ENCODE measurements at places on chromosomes 13 and 19.
A peak's percentile ranks its signal among the peaks of the same experiment; 100 is the strongest.

- peak; percentile 71 for DNase-seq
Measured at GRCh38 chr19:9986787-9987281, 23.5 kb downstream of the COL5A3 start.

- no peak for DNase-seq
Measured at GRCh38 chr19:6062961-6063575, 47.2 kb downstream of the RFX2 start.

DNA sequence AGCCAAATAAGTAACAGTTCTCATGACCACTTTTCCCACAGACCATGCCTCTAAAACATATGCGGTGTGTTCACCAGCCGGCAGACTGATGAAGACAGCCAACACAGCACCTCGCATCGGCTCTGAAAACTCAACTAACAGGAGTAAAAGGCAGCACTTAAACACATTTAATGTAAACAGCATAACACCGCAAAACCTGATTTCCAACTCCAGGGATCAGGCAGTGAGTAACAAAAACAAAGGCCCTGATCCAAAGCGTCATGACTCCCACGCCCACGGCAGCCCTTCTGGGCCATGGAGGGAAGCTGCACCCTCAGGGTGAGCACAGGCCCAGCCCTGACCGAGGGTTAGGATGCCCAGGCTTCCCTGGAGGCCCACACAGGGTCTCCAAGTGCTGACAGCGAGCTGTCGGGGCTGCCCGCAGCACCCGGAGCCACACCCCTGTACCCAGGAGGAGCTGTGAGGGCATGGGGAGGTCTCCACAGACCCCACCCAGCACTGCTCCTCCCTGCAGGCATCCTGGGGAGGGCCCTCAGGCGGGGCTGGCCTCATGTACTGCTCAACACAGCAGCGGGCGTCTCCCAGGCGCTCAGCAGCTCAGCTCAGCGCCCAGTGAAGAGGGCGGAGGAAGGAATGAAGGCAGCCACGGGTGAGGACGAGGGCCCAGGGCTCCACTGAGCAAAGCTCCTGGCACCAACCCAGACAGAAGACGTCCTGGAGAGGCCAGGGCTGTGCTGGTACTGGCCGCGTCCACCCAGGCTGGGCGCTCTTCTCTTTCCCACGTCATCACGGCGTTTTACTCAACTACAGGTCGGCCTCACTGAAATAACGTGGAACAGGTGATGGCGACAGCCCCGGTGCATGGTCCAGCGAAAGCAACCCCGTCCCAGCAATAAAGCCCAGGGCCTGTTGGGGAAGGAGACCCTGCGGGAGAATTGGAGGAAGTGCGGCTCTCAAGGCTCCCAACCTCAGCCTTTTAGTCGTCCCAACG is 53.7 kb downstream of the RASA3 start:
- peak; percentile 62 for DNase-seq

DNA sequence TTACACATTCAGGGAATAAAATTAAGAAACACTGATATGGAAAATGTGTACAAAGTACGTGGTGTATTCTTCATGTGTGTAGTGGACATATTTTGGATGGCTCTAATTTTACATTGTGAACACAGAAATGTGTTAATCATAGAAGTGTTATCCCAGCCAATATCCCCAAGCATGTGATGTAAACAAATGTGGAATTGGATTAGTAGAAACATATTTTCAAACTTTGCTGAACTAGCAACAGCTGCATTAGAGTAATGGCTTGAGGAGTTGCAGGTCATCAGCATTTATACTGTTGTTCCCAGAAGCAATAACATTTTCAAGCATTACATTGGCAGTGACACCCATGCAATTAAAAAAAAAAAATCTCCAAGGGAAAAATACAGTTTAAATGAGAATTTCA is 600.6 kb downstream of the SLITRK1 start:
- no peak for DNase-seq

DNA sequence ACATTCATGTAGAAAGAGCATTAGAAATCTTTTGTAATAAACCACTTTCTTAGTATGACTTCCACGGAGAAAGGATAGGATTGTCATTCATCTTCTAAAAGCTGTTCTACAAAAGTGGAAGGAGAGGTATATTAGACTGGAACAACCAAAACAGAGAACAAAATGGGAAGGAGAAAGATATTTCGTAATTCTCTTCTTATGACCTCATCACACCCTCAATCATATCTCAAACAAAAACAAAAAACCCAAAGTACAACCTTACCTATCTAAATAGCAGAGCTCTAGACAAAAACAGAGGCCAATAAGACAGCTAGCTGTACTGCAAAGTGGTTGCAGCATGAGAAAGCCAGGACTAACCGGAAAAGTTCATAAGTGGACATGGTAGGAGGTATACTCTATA is 46.3 kb downstream of the DACH1 start:
- DNase-seq = no peak

DNA sequence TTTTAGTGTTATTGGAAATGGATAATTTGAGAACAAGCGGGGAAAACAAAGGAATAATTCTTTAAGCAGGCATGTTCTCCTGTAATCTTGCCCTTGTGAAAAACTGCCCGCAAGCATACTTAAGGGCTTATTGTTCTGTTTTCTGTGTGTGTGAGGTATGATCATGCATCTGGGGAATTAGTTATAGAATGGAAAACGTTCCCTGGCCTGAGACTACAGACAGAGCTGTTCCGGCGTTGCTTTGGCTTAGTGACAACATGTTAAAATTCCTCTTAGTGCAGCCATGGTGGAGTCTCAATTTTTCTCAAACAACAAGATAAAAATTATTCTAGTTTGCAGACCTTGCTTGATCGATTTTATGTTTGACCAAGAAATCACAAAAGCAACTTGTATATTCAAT is 560.2 kb upstream of the SPRY2 start:
- DNase-seq = peak; percentile 39

GRCh38 chr13:111007209-111007608 is 92.3 kb upstream of the ANKRD10 start:
- DNase-seq = no peak

DNA sequence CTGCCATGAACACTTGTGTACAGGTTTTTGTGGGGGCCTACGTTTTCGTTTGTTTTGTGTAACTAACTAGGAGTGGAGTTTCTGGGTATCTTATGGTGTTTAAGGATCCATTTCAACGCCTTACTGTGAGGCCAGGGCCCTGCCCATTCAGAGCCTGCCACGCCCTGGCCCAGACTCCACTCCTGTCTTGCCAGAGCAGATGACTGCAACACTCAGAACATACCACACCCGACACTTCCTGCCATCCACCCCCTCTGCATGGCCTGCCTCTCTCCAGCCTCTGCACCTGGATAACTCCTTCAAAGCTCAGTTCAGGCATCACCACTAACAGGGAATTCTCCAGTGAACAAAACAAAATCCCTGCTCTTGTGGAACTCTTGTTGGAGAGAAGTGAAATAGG is 43.2 kb downstream of the RGCC start:
- no peak for DNase-seq

GRCh38 chr19:51418707-51419106 is 1.3 kb upstream of the SIGLEC10 start:
- DNase-seq = no peak

GRCh38 chr19:34254046-34254697 is at the start of gene GARRE1:
TSS of gene GARRE1 (plus strand) at chr19:34254554. CDS start at chr19:34300474, 45,920 bp downstream.
- peak; percentile 89 for DNase-seq

- DNase-seq = no peak
Measured at GRCh38 chr13:92719868-92720267, 506.7 kb upstream of the GPC6 start.

- no peak for DNase-seq
Measured at GRCh38 chr19:50890422-50891252, 17.4 kb downstream of the KLK2 start.

DNA sequence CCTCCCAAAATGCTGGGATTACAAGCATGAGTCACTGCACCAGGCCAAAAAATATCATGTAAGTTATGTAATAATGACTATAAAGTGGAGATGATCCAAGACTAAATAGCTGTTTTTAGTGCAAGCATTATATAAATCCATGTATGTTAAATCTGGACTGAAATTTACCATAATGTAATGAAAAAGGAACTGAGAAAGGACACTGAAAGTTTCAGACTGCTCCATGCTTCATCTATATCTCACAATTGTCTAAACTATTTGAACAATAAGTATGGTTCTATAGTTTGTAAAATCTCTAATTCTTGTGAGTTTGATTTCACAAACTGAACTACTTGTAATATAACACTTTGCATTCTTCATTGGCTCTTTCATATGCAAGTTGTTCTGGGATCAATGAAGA is 2299.5 kb downstream of the PCDH9 start:
- DNase-seq = no peak

DNA sequence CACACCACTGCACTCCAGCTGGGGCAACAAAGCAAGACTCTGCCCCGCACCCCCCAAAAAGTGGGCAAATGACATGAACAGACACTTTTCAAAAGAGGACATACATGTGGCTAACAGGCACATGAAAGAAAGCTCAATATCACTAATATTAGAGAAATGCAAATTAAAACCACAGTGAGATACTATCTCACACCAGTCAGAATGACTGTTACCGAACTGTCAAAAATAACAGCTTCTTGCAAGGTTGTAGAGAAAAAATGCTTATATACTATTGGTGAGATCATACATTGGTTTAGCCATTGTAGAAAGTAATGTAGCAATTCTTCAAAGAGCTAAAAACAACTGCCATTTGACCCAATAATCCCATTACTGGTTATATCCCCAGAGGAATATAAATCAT is 99.5 kb upstream of the SPATA13 start:
- DNase-seq = no peak

GRCh38 chr19:51771376-51772130 is 10.6 kb downstream of the FPR2 start:
- DNase-seq = no peak

DNA sequence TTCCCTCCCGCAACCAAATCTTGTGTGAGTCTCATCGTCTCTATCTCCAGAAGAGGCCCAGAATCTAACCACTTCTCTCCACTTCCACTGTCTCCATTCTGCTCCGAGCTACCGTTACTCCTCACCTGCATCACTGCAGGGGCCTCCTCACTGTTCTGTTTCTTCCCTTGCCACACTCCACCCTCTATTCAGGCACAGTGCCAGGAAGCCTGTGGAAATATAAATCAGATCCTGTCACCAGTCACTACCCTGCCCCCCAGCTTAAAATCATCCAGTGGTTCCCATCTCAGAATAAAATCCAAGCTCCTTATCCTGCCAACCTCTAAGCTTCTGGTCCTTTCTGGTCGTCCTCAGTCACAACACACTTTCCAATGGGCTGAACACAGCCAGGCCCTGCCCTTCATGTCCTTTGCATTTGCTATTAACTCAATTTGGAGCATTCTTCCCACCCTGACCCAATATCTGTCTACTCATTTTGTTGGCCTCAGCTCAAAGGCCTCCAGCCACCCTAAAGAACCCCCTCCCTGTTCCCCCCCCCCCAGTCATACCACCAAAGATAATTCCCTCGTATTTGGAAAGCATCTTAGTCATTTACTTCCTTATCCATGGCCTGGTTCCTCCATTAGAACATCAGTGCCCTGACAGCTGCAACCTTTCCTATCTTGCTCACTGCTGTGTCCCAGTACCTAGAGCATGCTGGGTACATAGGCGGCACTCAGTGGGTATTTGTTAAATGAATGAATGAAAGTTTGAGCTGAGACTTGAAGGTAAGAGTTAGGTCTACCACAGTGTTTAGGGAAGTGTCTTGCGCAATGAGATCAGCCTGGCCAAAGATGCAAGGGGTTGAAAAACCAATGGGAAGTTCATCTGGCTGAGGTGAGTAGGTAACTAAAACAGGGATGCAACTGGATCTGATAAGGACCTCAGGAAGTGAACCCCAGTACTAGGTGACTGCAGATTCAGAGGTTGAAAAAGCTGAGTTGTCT is 24.4 kb downstream of the ZNF175 start:
- DNase-seq = no peak

DNA sequence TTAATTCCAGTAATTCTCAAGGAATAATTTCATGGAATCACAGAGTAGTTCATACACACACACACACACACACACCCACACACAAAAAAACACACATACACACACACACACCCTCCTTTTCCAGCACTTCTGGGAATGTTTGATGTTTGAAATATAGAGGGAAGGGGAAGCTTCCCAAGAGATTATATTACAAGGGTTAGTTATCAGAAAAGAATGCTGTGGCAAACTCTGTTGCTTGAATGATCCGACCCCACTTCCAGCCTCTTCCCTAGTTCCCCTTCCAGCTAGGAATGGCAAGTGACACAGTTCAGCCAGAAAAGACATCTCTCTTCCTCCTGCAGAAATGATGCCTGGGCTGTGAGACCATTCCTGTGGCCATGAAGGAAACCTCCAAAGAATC is 49.9 kb downstream of the KCTD12 start:
- DNase-seq = no peak

DNA sequence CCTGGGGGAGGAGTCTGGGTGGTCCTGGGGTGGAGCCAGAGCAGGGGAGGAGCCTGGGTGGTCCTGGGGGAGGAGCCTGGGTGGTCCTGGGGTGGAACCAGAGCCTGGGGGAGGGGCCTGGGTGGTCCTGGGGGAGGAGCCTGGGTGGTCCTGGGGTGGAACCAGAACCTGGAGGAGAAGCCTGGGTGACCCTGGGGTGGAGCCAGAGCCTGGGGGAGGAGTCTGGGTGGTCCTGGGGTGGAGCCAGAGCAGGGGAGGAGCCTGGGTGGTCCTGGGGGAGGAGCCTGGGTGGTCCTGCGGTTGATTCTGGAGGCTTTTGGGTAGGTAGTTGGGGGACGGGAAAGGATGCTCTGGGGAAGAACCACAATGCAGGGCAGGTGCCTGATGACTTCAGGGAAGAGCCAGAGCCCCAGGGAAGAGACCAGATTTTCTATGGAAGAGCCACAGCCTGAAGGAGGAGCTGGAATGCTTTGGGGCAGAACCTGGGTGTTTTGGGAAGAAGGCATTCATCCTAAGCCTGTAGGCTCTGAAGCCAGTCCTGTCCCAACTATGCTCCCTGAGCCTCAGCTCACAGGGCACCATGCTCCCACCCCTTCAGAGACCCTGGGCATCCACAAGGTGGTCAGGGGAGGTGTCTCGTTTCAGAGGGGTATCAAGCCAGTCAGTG is 15.0 kb downstream of the MRPS12 start:
- DNase-seq = no peak

DNA sequence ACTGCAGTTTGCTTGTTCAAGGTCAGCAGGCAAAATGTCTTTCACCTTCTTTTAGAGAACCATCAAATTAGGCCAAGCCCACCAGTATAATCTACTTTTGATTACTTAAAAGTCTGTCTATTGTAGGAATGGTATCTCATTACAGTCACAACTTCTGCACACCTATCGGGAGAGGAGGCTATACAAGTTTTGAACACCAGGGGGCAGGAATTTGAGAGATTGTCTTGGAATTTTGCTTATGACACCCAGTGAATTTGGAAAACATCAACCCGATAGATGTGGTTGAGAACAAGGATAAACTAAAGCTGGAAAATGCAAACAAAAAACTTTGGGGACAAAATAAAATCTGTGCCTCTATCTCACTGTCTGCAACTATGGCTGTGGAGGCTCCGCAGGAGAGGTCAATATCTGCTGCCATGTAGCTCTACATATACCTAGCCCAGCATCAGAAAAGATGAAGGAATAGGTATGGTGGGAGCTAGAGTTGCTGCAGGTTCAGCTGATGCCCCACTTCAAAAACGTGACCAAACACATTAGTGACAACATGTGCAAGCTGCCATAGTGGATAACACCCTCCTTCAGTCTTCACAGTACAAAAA is 1299.2 kb upstream of the SPRY2 start:
- no peak for DNase-seq

- DNase-seq = no peak
Measured at GRCh38 chr13:33919120-33919519, 101.2 kb downstream of the RFC3 start.

- DNase-seq = no peak
Measured at GRCh38 chr13:50085063-50085462, 69.8 kb downstream of the KCNRG start.

- DNase-seq = no peak
Measured at GRCh38 chr19:9834307-9834725, 802 bp upstream of the PIN1 start.

- no peak for DNase-seq
Measured at GRCh38 chr13:33678906-33679657, 138.9 kb upstream of the RFC3 start.

All from left hindlimb (tissue), 1 donor.